ENCODE measurements at places on chromosomes 12 and 14.

DNA sequence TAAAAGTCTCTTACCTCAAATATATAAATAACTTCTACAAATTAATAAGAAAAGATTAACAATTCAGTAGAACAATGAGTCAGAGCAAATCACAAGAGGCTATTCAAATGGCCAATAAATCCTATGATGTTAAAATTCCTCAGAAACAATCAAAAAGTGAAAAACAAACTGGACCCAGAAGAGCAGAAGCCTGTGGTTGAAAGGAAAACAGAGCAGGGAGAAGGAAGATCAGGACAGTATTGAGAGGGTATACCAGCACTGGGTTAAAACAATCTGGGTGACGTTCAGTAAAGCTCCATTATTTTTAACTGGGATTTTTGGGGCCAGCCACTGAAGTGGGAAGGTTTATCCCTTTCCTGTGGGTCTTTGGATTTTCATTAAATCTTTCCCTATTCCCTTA, 39.7 kb upstream of the PCED1B start:
- no peak for DNase-seq

DNA sequence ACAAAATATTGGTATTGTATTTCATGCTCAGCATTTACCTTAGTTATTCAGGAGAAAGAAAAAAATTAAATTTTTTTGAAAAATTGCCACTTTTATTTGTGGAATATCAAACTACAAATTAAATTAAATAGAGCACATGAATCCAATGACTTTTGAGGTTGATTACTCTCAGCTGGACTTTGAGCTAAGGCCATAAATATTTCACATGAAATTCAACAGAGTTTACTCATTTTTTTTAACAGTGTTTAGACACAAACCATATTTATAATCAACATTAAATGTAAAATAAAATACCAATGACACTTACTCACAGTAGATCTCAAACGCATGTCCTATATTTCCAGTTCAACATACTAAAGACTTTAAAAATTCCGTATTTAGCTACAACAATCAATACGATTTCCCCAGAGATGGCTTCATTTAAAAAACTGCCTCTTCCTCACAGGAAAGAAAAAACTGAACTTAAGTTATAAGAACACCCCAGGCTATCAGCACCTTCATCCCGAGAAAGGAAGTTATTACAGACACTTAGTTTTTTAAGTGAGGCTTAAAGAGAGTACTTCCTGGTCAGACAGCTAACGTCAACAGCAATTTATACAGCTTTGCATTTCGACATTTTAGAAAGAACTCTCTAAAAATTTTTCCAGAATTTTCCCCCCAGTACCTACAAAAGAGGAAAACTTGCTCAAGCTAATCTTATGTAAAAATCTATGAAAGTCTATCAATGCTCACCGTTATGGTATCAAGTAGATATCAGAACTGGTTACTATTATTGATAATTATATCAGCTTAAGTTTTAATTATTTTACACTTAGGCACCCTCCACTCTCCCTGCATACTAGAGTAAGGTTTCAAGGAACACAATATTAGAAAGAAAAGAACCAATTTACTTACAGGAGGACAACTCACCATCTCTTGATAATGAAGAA, 13.8 kb downstream of the TAOK3 start:
- no peak for DNase-seq

- peak; percentile 23 for DNase-seq
Measured at GRCh38 chr12:56082967-56083366, 3.0 kb downstream of the ERBB3 start.

- DNase-seq: no peak
Measured at GRCh38 chr14:33799705-33800570, 150.9 kb downstream of the EGLN3 start.

DNA sequence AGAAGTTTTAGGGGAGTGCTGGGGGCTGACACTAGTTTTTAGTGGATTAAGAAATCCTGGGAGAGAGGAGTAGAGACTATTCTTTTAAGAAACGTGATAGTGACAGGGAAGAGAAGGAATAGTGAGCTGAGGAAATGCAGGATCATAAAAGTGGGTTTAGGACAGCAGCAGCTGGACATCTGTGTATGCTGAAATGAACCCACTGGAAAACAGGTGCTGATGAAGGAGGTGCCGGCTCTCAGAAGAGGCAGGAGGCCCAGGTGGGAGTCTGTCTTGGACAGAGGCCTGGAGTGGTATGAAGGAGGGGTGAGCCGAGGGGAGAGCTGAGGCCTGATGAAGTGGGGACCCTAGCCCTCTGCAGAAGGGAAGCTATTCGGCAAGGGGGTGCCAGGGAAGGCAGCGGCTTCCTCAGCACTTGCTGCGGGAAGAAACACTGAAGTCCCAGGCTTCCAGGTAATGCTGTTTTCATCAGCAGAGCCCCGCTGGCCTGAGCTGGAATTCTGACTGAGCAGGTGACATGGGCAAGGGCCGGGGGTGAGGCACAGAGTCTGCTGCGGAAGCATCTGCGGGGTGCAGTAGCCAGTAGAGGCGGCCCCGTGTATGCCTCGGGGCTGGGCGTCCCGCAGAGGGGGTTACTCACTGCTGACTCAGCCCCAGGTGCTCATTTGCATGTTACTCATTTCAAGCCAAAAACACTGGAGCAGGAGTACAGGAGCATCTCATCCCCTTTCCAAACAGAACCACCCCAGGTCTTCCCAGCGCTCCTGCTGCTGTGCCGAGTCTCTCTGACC, 89.7 kb downstream of the TMCC3 start:
- no peak for DNase-seq

DNA sequence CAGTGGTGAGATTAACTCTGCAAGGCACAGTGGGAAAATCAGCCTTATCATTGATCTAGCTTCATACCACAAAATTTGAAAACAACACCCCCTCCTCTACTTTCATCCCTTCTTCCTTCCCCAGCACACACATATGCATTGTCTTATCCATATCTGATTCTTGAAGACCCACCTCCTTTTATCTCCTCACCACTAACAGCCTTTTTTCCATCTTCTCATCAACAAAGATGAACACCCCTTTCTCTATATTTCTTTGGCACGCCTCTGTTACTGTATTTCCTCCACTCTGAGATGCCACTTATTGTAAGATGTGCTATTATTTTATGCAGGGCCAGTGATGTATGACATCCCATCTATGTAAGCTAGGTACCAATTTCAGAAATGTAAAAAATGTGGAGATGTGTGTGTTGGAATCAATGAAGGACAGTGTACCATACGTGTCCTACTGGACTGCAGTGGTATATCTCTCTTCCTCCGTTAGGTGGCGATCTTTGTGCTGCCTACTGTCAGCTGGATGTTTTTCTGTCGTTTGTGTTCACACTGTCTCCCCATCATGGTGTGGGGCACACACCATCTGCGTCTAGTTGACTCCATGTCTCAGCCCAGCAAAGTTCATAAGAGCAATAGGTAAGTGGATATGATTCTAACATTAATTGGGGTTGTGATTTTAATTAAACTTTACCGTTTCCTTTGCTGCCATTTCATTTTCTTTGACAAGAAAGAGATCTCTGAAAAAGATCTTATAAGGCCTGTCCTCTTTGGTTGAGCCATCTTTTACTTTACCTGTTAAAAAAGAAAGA, 24.0 kb downstream of the CCDC38 start:
- DNase-seq: peak; percentile 53

GRCh38 chr12:90013409-90013808, 304.8 kb upstream of the ATP2B1 start:
- DNase-seq: no peak

GRCh38 chr14:51443195-51444018, 203.4 kb downstream of the TMX1 start:
- DNase-seq: no peak

GRCh38 chr14:31291210-31291609, 83.6 kb upstream of the HECTD1 start:
- DNase-seq: no peak

DNA sequence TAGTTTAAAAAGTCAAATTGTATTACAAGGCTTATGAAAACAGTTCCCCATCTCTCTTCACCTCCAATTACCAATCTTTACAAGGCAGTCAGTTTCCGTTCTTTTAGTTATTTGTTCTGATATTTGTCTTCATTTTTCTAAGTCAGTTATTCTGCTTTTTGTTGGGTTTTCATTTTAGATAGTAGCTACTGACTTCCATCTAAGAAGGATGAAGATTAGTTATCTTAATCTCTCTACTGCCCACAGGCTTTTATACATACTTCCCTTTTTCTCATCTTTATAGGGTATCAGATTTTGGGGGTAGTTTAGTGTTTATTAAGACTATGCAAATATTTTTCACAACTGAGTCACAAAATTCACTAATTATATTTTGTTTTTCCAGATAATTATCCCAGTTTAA, 38.4 kb downstream of the FRS2 start:
- no peak for DNase-seq

GRCh38 chr14:99693918-99694317, 9.8 kb downstream of the CYP46A1 start:
- no peak for DNase-seq

- no peak for DNase-seq
Measured at GRCh38 chr14:32682214-32682613, 256.5 kb upstream of the NPAS3 start.

DNA sequence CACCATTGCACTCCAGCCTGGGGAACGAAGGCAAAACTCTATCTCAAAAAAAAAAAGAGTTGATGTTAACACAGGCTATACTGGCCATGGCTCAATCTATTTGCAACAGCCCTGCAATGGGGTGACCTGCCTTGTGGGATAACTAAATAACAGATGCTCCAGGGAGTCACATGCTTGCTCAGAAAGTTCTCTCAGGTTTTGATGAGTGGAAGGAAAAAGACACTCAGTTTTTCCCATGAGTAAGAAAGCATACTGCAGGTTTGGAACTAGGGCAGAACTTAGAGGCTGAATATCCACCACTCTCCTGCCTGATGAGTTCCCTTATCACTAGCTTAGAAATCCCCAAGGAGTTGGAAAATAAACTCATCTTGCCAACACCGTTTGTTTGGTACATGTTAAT, 16.9 kb downstream of the WSB2 start:
- DNase-seq: no peak

GRCh38 chr12:6207259-6207925, 7.2 kb downstream of the CD9 start:
- no peak for DNase-seq

DNA sequence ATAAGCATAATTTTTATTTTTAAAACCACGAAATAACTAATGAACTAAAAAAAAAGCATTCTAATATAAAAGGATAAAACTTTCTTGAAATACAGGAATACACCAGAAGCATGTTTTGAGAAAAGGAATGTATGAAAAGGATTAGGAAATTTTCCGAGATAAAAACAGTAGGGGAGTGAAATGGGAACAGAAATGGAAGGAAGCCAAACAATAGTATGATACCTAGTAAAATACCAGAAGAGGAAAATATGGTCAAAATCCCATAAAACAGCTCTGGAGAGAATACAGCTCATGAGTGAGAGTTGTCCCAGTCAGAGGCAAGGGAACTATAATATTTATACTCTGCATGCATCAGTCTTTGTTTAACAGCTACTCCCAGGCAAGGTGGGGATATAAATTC, 1016.2 kb downstream of the SLC6A15 start:
- DNase-seq: no peak

DNA sequence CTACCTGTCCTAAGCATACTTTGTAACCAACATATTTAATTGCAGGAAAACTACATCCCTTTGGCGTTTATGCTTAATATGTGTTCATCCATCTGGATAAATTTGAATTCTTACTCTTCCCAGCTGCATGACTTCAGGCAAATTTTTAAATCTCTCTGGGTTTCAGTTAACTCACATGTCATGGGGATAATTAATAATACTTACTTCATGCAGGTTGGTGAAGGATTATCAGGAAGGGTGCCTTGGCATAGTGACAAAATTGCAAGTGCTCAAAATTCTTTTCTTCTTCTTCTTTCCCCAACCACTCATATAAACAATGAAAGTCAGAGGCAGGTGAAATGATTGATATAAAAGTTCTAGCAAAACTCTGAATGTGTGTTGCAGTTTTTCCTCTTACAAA, 15.9 kb downstream of the SYT10 start:
- DNase-seq: no peak

DNA sequence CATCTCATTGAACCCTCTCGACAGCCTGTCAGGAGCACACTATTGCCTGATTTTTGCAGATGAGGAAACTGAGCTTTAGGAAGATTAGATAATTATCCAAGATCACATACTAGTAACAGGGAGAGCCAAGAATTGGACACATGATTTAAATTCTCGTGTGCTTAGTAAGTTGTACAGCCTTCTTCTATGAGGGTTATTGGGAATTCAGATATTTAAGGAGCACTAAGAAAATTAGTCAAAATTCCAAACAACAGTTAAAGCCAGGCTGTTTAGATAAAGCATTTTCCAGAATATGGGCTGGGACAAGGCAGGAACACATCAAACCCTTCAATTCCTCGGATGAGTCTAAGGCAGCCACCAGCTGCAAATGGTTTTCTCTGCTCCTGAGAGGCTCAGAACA, 148.8 kb downstream of the TMEM30B start:
- DNase-seq: no peak

- DNase-seq: no peak
Measured at GRCh38 chr12:87315-87714, 20.7 kb downstream of the IQSEC3 start.

GRCh38 chr12:131915000-131915689, 13.9 kb upstream of the PUS1 start:
- DNase-seq: no peak

GRCh38 chr12:26678697-26679660, 154.0 kb downstream of the ITPR2 start:
- no peak for DNase-seq

DNA sequence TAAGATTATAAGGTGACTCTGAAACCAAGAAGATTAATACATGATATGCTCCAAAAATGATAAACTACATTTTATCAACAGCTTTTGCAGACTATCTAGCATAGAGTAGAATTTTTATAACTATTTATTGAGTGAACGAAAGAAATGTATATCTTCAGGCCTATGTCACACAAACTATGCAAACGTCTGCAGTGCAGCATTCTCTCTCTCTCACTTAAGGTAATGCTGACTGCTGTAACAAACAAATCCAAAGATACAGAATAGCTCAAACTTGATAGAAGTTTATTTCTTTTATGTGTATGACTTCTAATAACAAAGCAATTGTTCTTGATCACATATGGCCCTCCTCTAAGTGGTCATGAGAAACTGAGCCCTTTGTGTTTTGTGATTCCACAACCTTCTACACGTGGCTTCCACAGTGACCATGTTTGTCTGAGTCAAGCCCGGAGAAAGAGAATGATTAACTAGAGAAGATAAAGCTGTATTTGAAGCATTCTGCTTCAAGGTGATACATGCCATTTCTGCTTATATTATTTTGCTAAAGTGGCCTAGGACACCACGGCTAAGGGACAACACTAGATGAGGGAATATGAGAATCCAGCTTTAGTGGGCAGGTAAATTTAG, 1352.7 kb upstream of the TMEM132C start:
- no peak for DNase-seq

- DNase-seq: no peak
Measured at GRCh38 chr14:31760277-31760676, 199.1 kb downstream of the NUBPL start.

DNA sequence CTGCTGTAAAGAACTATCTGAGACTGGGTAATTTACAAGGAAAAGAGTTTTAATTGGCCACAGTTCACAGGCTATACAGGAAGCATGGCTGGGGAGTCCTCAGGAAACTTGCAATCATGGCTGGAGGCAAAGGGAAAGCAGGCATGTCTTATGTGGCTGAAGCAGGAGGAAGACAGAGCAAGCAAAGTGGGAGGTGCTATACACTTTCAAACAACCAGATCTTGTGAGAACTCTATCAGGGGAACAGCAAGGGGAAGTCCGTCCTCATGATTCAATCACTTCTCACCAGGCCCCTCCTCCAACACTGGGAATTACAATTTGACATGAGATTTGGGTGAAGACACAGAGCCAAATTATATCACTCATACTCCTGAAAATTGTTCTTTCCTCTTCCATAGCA, 109.5 kb upstream of the PKP2 start:
- DNase-seq: no peak

- DNase-seq: peak; percentile 59
Measured at GRCh38 chr12:63420206-63420644, 248.1 kb downstream of the DPY19L2 start.

All from K562 (cell line).